ENCODE measurements at places on chromosomes 1 and 21.

DNA sequence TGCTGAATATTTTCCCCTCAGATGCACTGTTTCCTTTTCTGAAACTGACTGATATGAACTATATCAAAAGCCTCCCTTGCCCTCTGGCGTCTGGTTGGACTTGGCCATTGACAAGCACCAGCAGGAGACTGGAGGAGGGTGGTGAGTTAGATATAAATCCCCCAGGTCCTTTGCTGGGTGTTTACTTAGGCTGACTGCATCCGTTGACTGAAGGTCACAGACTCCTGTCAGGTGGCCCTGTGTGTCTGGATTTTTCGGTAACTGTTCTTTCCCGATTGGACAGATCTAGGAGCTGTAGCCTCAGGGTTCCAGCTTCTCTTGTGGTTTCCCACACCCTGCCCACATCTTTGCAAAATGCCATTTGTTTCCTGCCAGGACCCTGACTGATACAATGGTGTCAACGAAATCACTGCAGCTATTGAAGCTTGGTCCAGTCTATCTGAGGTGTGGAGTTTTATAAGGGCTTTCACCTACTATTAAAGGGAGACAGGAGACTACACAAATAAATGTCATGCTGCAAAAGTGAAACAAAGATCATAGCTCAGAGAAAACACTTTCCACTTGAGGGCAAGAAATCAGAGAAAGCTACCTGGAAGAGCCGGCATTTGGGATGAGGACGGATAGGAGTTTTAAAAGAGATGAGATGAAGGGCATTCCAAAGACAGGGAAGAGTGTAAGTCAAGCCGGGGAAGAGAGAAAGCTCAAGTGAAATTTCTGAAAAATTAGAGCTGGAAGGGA, 1.5 kb upstream of the MAGI3 start:
- peak; percentile 72 for DNase-seq

- peak; percentile 97 for DNase-seq
These were observed at the start of gene PDXK for GRCh38 chr21:43718872-43719747. Gene PDXK (plus strand): TSS chr21:43719129. CDS start chr21:43719295, 166 bp downstream.

DNA sequence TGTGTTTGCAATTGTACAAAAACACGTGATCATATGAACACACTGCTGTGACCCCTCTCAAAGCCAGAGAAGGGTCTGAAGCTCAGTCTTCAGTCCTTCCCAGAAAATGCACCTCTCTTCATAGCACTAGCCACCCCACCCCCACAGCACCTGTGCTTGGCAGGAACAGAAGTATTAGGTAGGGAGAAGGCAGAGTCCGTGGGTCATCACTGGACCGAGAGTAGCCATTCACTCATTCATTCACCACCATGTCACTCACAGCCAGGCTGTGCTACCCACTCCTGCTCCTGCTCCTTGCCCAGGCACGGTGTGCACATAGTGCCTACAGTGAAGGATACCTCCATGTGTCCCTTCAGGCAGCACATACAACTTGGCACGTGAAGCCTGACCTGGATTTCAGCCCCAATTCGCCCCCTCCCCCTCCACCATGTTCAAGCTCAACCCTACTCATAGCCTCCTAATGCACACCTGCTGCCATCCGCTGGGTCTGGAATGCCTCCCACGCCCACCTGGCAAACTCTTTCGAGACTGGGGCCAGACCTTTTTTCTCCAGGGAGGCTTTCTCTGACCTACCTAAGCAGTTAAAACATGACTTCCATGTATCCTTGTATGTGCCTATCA, 81.9 kb upstream of the GALNT2 start:
- DNase-seq, result no peak

DNA sequence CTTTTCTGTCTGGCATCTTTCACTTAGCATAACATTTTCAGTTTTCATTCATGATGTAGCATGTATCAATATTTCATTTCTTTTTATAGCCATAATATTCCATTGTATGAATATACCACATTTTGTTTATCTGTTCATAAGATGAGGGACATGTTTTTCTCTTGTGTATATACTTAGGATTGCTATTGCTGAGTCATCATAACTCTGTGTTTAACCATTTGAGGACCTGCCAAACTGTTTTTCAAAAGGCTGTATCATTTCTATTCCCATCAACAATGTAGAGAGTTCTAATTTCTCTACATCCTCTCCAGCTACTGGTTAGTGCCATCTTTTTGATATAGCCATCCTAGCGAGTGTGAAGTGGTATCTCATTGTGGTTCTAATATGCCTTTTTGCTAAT, 26.2 kb downstream of the MPZL1 start:
- no peak for DNase-seq

DNA sequence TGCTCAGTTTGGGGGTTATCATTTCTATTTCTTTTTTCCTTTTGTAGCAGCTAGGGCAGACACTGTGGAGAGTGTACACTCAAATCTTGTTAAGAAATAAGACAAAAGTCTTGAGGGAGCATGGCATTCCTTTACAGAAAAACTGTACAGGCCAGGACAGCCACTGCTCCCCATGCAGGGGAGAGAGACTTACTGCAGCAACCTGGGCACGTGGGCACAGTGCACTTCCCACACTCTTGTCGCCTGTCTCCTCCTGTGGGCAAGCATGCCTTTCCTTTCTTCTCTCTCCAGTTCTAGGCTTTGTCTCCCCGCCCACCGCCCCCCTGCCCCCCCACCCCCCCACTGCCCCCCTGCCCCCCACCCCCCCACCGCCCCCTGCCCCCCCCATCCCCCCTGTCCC, 51.9 kb downstream of the PHC2 start:
- DNase-seq, result no peak

DNA sequence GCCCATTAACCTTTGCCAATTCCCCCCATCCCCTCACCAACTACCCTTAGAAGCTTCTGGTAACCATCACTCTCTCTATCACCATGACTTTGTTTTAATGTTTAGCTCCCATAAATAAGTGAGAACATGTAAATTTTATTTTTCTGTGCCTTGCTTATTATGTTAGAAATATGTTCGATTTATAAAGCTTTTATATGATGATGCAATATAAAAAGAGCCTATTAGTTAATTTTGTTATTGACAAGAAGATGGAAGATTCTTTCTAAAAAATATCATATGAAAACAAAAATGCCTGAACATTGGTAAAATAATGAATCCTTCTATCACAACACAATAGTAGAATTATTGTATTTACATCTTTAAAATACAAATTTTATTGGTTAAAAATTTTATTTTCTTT, 836.1 kb upstream of the TMPRSS15 start:
- no peak for DNase-seq

DNA sequence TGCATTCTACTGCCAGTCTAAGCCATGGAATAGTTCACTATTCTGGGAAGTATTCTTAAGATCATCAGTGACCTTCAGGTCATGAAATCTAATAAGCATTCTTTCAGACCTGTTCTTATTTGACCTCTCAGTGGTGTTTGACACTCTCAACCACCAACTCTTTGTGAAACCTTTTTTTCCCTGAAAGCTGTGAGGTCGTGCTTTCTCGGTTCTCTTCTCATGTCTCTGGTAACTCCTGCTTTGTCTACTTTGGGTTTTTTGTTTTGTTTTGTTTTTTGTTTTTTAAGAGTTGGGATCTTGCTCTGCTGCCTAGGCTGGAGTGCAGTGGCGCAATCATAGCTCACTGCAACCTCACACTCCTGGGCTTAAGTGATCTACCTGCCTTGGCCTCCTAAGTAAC, 56.3 kb downstream of the POU2F1 start:
- no peak for DNase-seq

- DNase-seq, result no peak
These were observed 200.0 kb downstream of the TOMM20 start for GRCh38 chr1:234928642-234929041.

GRCh38 chr1:220409771-220410595, 118.0 kb upstream of the MARK1 start:
- DNase-seq, result no peak

GRCh38 chr1:92356956-92357355, 58.1 kb downstream of the RPAP2 start:
- DNase-seq, result peak; percentile 23

GRCh38 chr21:37365517-37366481, 774 bp upstream of the DYRK1A start:
- DNase-seq, result peak; percentile 89

DNA sequence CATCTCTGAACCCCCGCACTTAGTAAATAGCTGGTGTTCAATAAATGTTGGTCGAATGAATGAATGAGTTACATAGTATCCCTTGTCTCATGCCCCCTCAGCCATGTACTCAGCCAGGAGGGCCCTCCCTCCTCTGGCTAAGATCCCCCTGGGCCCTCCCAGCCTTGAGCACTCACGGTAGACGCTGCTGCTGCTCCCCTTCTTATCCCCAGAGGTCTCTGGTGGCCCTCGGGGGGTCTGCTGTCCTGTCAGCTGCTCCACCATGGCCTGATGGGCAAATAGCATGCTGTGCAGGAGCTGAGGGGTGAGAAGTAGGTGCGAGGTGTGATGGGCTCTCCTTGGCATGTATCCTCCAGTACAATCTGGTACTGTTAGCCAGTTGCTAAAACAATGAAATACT, 1.9 kb downstream of the ETV3L start:
- DNase-seq, result no peak

GRCh38 chr1:204406621-204407020, 5.0 kb downstream of the PPP1R15B start:
- no peak for DNase-seq

GRCh38 chr21:42387164-42387563, 8.7 kb downstream of the TMPRSS3 start:
- no peak for DNase-seq

GRCh38 chr21:44987886-44988606, 48.2 kb downstream of the SLX9 start:
- no peak for DNase-seq

DNA sequence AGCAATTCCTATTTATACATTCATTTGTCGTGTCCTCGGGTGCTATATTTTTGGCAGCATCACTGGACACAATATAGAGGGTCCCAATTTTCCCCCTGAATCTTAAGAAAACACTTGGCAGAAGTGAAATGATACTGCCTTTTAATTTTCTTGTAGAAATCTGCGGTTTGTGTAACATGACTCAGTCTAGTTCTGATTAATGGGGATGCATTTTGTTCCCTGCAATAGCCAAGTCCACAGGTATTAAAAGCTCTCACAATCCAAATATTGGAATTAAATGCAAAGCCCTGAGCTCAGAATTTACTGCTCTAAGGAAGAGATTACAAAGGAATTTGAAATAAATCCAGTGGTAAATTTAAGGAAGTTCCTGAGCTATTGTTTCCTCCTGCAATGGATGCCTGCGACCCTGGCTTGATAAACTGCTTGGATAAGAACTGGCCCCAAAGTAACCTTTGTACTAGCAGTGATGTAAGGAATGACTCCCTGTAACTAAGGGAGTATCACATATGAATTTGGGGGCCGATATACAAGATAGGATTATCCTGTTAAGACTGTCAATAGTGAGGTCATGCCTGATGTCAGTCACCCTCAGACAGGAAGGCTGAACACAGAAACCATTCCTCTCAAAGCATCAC, 349.7 kb upstream of the C1orf87 start:
- DNase-seq, result peak; percentile 16

- peak; percentile 44 for DNase-seq
These were observed 773 bp downstream of the CHD1L start for GRCh38 chr1:147243228-147243685.

- no peak for DNase-seq
These were observed 20.9 kb upstream of the RHBDL2 start for GRCh38 chr1:38962560-38962959.

- DNase-seq, result no peak
These were observed 10.2 kb upstream of the GNB1 start for GRCh38 chr1:1900883-1901640.

Data from hepatocyte (in vitro differentiated cells).